ENCODE measurements at places on chromosomes 16 and 17.

DNA sequence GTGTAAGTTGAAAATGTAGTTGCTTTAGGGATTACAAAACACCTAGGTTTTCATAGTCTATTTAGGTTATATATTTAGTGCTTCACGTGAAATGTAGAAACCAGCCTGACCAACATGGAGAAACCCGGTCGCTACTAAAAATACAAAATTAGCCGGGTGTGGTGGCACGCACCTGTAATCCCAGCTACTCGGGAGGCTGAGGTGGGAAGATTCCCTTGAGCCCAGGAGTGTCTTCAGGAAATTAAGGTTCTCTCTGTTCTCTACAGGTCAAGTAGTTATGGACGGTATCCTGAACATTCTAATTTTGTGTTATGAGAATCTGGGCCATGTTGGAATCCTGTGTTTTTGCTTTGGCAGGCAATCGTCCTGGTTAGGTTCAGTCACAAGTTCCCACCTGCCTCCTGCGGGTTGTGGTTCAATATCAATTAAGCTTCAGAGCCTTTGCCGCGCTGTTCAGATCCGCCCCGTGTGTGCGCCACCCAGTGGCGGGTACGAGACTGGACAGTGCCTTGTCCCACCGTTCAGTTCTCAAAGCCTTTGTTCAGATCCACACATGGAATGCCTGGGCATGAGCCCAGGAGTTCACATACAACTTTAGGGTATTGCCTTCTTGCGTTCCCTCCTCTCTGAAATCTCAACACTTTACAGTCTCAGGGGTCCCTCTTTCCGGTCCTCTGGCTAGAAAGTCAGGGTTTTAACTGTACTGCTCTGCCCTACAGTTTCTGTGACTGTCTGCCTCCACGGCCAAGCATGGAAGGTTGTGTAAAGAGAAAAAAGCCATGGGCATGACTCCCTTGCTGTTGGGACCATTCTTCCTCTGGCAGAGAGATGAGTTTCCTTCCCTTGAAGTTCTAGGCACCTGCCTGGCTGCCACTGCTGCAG is 41.7 kb downstream of the HEATR6 start:
- peak; percentile 25 for DNase-seq

- no peak for DNase-seq
Measured at GRCh38 chr16:11615748-11616447, 29.2 kb upstream of the LITAF start.

- no peak for DNase-seq
Measured at GRCh38 chr16:74071996-74072535, 224.5 kb upstream of the PSMD7 start.

GRCh38 chr17:19630661-19631060 is 17.9 kb upstream of the ALDH3A2 start:
- no peak for DNase-seq

All from activated CD8-positive, alpha-beta memory T cell treated with anti-CD3 and anti-CD28 coated beads for 4 hours (primary cell).